ENCODE measurements at places on chromosomes 3 and 15. TPM values are rescaled to one million over a fixed set of nuclear protein-coding genes. Genes with fewer than 3 reads are reported as not detected.

CATSPER2 gene
- 5.3 TPM for total RNA-seq

LRTM1 gene
- not detected for total RNA-seq

- DNase-seq = peak; percentile 49
Observed at GRCh38 chr15:42404461-42405235, 45.3 kb downstream of the CAPN3 start.

GRCh38 chr3:108131475-108132134, 40.8 kb upstream of the CD47 start:
- DNase-seq = no peak

DNA sequence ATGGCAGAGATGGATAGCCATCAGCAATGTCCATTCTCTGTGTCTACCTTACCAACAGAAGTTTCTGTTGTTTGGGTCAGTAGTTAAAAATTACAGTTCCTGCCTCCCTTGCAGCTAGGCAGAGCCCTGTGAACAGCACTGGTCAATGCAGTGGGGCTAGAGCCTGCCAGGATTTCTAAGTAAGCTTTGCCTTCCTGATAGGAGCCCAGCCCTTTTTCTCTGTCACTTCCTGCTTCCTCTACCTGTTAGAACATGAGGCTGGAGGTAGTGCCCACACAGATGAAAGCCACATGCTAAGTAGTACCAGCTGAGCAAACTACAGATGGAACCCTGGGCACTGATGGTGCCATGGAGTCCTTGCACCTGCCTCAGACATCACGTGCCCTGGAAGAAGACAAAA, 45.0 kb downstream of the MGLL start:
- DNase-seq = no peak

DNA sequence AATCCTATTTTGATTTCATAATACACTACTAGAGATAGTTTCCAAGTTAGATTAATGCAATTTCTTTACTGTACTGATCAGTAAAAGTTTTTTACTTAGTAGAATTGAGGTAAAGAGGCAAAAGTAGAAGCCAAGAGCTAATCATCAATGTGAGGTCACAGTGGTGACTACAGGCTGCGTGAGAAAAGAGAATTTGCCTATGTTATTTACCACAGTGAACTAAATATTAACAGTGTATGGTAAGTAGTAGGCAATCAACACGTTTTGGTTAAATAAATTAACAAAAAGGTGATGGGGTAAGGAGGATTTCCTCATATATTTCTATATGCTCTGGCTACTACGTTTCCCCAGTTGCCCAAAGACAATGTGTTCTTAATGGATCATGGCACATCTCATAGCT, 202.2 kb upstream of the CMC1 start:
- no peak for DNase-seq

All from frontal cortex (tissue), 4 donors.